Stimulated activated CD4-positive, alpha-beta T cell treated with anti-CD3 and anti-CD28 coated beads, Interleukin-1b, Interleukin-23, amount 100 ng/mL, for 24 hours (primary cell): ENCODE measurements at places on chromosomes 11 and 22.

GRCh38 chr11:7690648-7691047 lies 15.6 kb downstream of the OVCH2 start:
- no peak for DNase-seq

- DNase-seq = no peak
Observed at GRCh38 chr11:47667555-47667954, 25.2 kb upstream of the MTCH2 start.

- DNase-seq = no peak
Observed at GRCh38 chr11:30816959-30817880, 231.1 kb upstream of the MPPED2 start.

DNA sequence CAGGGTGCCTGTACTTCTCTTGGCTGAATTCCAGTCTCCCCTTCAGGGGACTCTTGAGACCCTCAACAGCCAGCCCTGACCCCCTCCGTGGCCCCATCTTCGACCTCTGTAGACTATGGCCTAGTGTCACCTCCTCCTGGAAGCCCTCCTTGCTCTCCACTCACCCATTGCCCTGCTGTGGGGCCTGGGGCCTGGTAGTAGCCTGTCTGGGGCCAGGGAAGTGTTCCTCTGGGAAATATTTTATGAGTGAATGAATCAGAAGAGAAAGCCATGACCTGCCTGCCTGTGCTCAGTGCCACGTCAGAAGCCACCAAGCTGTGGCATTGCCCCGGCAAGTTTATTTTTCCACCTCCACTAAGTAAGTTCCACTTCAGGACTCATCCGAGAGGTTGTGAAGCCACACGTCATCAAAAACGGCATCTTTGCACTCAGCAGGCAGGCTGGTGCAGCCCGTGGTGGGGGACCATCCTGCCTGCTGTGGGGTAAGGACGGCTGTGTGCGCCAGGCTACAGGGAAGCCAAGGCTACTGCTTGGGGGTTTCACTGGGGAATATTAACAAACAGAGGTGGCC lies 59.6 kb upstream of the PPARA start:
- DNase-seq = no peak

DNA sequence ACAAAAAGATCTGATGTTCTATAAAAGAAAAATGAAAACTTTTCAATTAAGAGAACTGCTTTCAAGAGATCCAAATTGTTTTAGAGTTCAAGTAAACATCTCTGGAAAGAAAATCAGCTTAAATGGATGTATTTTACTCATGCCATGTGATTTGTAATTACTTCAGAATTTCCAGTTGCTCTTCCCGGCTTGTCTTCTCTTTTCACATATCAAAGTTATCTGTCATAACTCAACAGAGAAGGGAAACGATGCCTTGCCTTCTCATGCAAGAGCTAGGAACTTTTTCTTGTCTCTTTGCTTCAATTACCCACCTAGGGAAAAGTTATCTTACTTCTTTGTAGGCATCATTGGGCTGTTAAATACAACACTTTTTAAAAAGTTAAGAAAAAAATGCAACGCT lies 255.2 kb upstream of the POU2AF2 start:
- no peak for DNase-seq

DNA sequence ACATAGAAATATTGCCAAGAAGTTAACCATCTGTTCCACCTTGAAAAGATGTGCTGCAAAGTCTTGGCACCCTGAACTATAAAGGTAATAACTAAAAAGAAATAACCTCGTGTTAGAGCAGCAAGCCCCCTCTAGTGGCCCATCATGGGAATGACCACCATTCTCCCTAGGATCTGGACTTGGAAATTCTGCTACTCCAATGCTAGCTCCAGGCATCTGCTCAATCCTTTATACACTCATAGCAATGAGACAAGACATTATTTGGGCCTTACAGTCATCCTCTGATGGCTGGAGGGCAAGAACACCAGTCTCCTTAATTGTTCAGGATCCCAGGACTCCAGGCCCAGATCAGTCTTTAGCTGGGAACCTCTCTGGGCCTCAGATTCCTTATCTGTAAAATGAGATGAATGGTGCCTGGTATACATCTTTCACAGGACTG lies 76.0 kb downstream of the CWC15 start:
- DNase-seq = no peak

DNA sequence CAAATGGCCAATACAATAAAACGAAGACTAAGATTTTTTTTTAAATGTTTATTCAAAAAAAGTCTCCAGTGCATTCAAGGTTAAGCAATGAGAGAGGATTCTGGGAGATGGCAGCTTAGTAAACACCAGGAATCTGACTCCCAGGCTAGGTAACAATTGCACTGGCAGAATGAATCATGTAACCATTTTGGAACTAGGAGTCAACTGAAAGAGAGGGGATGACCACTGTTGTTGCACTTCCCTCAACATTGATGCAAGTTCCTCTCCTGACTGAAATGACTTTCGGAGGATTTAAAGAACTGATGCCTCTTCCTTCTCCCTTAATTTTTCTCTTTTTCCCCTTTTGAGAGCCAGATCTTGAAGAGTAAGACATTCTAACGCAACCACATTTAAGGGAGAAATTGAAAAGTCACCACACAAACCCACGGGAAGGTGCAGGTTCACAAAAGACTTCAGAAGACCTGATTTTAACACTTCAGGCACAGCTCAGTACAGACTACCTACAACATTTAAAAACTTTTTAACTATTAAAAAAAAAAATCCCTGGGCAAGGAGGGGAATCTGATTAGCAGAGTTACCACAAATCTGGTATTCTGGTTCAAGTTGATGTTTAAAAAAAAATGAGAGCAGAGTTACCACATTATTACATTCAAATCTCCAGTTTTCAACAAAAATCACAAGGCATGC lies 56.8 kb downstream of the FCHSD2 start:
- no peak for DNase-seq

DNA sequence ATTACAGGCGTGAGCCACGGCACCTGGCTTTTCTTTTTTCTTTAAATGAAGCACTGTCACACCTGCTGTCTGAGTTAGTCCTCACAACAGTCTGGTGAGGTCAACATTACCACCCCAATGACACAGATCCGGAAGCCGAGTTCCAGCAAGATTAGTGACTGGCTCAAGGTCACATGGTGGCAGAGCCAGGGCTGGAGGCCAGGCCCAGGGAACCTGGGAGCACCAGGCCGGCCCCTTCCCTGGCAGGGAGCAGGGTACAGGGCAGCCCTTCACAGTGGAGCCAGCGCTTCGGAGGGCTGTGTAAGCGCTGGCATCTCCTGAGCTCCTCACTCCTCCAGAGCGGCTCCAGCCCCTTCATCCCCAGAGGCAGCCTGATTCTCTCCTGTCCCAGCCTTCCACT lies 118.7 kb downstream of the ST3GAL4 start:
- DNase-seq = no peak

DNA sequence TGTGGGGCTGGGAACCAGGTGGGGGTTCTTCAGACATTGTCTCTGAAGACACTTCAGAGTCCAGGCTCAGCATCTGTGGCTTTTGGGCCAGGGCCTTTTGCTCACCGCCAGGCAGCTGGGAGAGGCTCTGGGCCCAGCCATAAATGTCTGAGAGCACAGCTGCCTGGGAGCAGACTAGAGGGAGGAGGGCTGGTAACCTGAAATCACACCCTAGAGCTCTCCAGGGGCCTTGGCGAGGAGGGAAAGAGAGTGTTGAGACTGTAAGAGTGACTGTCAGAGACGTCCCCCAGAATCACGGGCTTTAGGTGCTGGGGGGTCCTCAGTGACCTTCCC lies 4.1 kb downstream of the TRABD start:
- no peak for DNase-seq

- no peak for DNase-seq
Observed at GRCh38 chr11:109858152-109858551, 235.0 kb upstream of the ZC3H12C start.

GRCh38 chr22:40030026-40030757 lies 35.4 kb downstream of the FAM83F start:
- no peak for DNase-seq

- no peak for DNase-seq
Observed at GRCh38 chr11:73135346-73136284, 6.5 kb downstream of the FCHSD2 start.

DNA sequence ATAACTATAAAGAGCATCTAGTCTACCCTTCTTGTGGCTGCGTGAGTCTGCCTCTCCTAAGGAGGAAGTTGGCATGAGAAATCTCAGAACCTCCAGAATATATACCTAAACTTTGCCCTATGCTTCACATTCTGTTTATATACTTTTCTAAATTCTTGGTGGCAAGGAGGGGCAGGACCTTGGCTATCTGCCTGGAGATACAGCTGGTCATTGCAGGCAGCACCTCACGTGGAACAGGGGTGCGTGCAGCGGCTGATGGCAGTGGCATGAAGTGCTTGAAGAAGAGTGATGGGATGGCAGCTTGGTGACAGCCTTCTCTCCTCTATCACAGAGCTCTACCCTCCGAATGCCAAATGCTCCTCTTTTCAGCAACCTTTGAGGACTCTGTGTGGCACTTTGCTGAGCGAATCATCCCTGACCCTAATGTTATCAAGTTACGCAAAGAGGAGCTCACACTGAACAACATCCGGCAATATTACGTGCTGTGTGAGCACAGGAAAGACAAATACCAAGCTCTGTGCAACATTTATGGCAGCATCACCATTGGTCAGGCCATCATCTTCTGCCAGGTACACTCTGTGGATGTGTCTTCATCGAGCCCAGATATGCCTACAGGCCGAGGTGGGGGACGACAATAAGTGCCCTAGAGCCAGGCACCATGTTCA lies 12.5 kb downstream of the DDX25 start:
- DNase-seq = no peak

- DNase-seq = no peak
Observed at GRCh38 chr11:44398266-44399030, 88.5 kb upstream of the ALX4 start.

DNA sequence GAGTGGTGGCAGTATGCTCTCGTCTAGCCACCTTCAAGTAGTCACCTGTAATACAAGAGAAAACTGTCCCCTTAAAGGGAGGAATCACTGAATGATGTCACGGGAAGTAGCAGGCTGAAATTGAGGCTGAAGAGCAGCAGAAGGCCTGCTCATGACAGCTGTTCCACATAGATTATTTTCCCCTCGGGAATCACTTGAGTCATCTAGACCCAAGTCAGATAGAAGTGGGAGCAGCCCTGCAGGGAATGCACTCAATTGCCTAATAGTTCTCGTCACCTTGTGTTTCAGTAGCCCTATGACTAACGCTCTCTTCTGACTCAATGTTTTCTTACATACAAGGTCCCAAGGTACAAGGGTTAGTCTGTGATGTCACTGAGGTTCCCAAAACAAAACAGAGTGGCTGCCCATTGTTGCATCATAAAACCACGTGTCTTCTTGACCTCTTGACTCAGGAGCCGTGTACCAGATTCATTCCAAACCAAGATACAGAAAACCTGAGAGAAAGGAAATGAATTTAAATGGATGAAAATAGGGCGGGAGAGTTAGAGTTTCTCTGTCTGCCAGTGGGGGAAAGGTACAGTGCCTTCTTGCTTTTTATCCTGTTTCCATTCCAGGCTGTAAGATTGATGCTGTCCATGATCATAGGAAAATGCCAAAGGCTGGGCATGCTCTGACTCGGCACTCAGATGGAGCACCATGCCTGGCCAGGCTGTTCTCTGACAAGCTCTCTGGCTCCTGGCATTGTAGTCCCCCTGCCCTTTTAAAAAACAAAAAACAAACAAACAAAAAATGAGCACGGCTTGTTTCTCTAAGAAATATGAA lies 21.6 kb upstream of the C11orf96 start:
- DNase-seq = no peak

GRCh38 chr22:49749885-49750510 lies 77.7 kb downstream of the BRD1 start:
- no peak for DNase-seq

GRCh38 chr11:61756452-61757212 lies 4.2 kb downstream of the MYRF start:
- DNase-seq = no peak

- DNase-seq = no peak
Observed at GRCh38 chr11:106668147-106668546, 350.1 kb downstream of the GUCY1A2 start.

- DNase-seq = no peak
Observed at GRCh38 chr11:61542024-61542461, 33.5 kb downstream of the LRRC10B start.

- DNase-seq = no peak
Observed at GRCh38 chr11:96272529-96273222, 70.3 kb downstream of the MAML2 start.

DNA sequence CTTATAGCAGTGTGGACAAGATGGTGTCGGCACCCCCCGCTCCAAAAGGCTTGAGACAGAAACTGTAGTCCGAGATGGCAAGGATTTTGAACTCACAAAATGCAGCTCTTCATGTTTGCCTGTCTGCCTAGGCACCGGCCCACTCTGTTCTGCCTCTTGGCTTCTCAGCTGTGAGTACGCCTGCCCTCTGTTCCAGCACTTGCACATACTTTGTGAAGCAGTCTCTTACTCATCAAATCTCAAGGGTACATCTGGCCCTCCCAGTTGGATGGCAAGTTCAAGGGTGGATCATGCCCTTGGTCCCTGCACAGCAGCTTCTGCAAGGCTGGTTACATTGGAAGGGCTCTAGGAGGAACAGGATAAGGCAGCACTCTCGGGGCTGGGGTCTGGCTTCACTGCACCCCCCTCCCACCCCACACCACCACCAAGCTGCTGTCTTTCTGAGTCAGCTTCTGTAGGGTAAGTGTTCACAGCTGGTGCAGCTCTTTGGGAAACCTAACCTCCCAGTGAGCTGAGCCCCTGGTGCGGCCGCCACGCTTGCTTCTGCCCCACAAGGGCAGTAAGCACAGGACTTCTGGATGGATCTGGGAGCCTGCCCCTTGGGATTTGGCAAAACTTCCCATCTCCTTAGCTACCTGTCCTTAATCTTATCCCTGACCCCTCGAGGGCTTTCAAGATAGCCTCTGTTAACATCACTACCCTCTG lies 37.2 kb downstream of the FAM83F start:
- no peak for DNase-seq

DNA sequence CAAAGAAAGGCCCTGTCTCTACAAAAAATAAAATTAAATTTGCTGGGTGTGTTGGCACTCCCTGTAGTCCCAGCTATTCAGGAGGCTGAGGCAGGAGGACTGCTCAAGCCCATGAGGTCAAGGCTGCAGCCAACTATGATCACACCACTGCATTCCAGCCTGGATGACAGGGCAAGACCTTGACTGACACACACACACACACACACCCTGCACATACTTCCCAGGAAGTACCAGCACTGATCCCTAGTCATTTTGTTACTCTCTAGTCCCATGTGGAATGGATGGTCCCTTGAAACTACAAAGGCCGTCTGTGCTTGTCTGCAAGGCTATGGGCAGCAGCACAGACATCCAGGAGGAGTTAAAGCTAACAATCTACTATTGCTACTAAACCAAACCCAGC lies 59.7 kb upstream of the CYP2D6 start:
- no peak for DNase-seq
